ENCODE measurements at places on chromosomes 13 and 19.

GRCh38 chr19:35628264-35628564 is 622 bp upstream of the RBM42 start:
- DNase-seq: no peak

DNA sequence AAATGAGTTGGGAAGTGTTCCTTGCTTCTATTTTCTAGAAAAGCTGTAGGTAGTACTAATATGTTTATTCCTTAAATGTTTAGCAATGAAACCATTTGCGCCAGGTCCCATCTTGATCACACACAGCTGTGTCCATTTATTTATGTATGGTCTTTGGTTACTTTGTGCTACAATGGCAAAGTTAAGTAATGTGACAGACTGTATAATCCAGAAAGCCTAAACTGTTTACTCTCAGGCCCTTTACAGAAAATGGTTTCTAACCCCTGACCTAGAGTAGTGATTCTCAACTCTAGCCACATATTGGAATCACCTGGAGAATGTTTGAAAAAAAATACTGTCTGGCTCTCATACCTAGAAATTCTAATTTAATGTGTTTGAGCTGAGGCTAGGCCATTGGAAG is 21.3 kb downstream of the SLC46A3 start:
- no peak for DNase-seq

DNA sequence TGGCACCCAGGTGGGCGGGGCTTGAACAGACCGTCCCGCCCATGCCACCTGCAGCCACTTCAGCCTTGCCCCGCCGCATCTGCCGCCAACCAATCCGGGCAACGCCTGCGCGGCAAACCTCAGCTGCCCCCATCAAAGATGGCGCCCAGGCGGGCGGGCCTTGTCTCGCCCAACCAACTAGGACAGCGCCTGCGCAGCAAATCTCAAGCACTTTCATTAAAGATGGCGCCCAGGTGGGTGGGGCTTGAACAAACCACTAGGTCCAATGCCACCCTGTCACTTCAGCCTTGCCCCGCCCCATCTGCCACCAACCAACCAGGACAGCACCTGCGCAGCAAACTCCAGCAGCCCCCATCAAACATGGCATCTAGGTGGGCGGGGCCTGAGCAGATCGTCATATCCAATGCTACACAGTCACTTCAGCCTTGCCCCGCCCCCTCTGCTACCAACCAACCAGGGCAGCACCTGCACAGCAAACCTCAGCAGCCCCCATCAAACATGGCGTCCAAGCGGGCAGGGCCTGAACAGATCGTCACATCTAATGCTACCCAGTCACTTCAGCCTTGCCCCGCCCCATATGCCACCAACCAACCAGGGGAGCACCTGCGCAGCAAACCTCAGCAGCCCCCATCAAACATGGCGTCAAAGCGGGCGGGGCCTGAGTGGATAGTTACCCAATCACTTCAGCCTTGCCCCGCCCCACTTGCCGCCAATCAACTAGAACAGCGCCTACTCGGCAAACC is 1.4 kb downstream of the PEG3 start:
- no peak for DNase-seq

- no peak for DNase-seq
Observed at GRCh38 chr19:47005873-47006272, 13.8 kb upstream of the NPAS1 start.

DNA sequence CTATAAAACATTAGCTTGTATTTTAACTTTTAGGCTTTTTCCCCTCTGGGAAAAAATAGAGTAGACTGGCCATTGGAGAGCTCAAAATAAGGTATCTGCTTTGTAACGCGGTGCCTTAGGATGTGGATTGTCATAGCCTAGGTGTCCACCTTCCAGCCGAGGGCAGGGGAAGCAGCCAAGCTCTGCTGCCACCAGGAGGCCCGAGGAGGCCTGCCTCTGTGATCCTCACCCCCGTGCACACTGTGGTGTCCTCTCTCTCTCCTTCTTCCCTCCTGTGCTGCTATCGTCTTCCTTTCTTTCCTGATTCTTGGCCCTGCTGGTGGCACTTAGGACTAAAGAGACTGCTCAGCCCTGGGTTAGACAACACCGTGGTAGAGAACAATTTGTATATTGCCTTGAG is 11.3 kb downstream of the HNRNPM start:
- no peak for DNase-seq

DNA sequence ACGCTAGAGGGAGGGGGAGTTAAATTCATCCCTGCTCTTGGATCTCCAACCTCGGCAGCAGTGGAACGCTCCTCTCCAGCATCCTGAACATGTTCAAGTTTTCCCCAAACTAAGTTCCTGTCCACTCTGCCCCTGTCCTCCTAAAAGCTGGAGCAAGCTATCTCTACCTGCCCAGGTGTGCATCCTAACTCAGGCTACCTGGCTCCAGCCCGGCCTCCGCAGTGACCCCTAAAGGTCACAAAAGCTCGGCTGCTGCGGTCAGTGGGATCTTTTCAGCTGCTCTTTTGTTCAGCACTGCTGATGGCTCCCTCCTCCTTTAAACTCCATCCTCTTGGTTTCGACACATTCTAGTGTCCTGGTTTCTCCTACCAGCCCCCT is 1.4 kb downstream of the DCUN1D2 start:
- no peak for DNase-seq

DNA sequence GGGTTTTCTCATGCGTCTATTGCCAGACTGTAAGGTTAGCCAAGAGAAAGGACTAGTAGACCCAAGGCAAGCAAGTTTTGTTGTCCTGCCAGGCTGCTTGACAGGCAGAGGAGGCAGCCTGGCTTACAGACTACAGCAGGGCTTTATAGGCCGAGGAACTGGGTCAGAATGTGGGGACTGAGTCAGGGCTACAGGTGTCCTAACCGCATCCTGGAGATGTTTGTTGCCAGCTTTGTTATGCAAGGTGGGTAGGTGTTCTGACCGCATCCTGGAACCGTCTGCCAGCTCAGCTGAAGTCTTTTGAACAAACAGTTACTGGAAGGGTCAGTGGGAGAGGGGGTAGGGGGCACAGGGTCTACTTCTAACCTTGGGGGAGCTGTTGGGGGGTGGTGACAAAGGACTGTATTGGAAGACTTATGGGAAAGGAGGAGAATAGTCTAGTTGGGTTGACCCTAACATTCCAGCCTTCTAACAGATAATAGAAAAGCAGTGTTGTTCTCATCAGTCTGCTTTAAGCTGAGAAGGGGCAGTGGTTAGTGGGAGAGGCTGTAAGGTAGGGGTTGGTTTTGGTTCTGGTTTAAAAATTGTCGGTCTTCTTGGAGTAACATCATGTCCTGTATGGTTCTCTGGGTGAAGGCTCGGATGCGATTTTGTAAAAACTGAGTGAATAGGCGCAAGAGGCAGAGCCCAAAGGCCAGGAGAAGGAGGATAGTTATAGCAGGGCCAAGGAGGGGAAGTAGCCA is 913.8 kb upstream of the SLITRK5 start:
- DNase-seq: no peak

GRCh38 chr19:55482156-55482961 is 2.6 kb upstream of the NAT14 start:
- DNase-seq: no peak

GRCh38 chr13:30391956-30392680 is 30.2 kb upstream of the UBE2L5 start:
- no peak for DNase-seq

GRCh38 chr13:38173403-38173802 is 176.2 kb upstream of the UFM1 start:
- no peak for DNase-seq

- DNase-seq: no peak
Observed at GRCh38 chr13:29835280-29836061, 14.9 kb downstream of the UBL3 start.

GRCh38 chr19:872266-872951 is 12.9 kb downstream of the CFD start:
- no peak for DNase-seq

DNA sequence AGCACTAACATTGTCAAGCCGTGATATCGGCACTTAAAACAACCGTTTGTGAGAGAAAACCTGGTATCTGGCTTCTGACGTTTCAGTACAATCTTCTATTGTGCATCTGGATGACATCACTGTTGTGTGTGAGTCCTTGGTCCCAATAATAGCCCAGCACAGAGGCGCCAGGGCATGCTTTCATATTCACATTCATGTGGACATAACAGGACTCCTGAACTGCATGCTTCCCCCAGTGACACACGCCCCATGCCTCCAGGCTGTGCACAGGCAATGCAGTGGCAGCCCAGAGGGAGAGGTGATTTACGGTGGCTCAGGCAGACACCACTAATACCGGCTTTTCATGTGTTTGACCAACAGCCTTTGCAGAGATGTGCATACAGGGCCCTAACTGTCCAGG is 58.1 kb downstream of the MRPL57 start:
- no peak for DNase-seq

DNA sequence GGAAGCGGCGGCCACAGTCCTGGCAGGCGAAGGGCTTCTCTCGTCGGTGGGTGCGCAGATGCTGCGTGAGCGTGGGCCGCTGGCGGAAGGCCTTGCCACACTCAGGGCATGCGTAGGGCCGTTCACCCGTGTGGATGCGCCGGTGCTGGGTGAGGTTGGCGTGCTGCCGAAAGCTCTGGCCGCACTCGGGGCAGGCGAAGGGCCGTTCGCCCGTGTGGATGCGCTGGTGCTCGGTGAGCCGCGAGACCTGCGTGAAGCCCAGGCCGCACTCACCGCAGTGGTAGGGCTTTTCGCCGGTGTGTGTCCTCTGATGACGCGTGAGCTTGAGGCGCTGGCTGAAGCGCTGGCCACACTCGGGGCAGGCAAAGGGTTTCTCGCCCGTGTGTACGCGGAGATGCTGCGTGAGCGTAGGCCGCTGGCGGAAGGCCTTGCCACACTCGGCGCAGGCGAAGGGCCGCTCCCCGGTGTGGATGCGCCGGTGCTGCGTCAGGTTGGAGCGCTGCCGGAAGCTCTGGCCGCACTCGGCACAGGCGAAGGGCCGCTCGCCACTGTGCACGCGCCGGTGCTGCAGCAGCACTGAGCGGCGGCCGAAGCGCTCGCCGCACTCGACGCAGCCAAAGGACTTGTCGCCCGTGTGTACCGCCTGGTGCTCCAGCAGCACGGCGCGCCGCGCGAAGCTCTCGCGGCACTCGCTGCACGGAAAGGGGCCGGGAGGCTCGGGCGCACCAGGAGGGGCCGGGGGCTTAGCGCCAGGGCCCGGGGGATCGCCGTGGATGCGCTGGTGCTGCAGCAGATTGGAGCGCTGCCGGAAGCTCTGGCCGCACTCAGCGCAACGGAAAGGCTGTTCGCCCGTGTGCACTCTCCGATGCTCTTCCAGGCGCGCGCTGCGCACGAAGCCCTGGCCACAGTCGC is 4.0 kb upstream of the UBE2M start:
- no peak for DNase-seq

DNA sequence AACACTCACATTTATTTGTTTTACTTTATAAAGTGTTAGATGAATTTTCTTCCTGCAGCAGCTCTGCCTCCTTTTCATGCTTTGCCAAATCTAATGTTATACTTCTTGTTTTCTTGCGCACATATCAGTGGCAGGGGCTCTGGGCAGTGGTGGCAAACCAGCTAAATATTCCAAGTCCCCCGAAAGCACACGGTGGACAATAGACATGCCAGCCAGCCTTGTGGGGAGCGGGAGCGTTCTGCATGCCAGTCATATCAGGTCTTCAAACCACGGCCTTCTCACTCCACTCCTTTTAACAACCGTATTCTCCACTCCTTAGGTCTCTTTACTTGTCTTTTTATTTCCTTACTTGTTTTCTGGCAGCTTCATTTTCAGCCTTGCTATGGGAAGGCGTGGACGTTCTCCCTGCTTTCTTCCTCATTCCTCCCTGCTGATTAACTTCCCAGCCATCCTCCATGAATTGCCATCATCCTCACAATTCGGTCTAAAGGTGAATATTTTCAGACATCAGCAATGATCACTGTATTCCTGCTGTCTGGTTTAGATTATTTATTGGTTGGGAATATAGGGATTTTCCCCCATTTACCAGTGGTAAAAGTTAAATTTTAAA is 77.1 kb upstream of the WASF3 start:
- no peak for DNase-seq

DNA sequence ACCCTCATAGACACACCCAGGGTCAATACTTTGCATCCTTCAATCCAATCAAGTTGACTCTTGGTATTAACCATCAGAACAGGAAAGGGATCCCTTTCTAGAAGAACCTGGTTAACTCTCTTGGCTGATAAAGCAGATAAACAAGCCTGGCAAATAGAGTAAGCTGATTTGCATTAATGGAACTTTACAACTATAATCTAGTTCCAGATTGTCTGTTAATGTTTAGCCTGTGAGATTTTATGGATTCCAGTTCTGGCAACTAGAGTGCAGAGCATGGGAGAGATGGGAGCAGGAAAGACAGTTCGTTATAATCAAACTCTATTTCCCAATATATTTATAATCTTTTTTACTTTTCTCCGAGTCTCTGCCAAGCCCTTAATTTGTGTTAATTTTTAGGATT is 272.6 kb upstream of the KLHL1 start:
- DNase-seq: no peak

- no peak for DNase-seq
Observed at GRCh38 chr19:28553005-28553404, 659.9 kb downstream of the UQCRFS1 start.

- no peak for DNase-seq
Observed at GRCh38 chr19:27868007-27868406, 1344.9 kb downstream of the UQCRFS1 start.

DNA sequence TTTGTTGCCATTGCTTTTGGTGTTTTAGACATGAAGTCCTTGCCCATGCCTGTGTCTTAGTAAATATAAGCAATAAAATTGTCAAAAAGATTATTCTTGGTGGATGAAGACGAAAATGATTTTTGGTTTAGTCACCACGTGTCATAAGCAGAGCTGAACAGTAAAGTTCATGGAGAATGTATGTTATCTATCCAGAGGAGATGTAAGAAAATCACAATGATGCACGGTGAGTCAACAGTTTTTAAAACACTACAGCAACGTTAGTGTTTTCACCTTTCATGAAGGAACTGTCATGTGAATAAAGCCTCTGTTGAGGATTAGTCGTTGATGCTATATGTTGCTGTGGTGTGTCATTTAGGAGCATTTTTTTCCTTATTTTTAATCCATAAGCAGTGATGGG is 137.6 kb downstream of the GPC6 start:
- no peak for DNase-seq

DNA sequence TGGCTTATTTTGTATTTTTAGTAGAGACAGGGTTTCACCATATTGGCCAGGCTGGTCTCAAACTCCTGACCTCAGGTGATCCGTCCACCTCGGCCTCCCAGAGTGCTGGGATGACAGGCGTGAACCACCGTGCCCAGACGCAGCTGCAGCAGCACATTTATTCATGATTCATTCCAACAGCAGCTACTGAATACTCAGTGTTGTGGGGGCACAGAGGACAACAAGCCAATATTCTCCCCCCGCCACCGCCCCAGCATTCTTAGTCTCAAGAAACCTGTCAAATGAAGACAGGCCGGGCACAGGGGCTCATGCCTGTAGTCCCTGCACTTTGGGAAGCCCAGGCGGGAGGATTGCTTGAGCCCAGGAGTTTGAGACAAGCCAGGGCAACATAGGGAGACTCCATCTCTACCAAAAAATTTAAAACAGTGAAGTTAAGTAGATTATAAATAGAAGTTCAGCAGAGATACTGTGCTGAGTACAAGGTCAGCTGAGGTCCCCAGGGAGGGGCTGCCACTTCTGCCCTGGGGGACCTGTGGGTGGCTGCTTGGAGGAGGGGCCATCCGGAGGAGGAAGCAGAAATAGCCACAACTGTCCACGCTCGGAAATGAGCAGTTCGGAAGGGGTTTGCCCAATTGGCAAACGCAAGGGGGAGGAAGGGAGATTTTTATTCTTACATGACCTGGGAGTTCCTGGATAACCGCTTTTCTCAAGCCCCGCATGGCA is 4.3 kb downstream of the DOT1L start:
- no peak for DNase-seq

- DNase-seq: no peak
Observed at GRCh38 chr13:24218977-24219376, 58.5 kb downstream of the SPATA13 start.

- DNase-seq: no peak
Observed at GRCh38 chr19:45139286-45140143, 21.3 kb downstream of the NKPD1 start.

- DNase-seq: no peak
Observed at GRCh38 chr13:34411894-34412293, 530.2 kb upstream of the NBEA start.

Measured in stimulated activated CD8-positive, alpha-beta memory T cell treated with anti-CD3 and anti-CD28 coated beads, Interleukin-4, amount 100 ng/mL, for 1 hour (primary cell).